Adrenal gland (tissue), 19 donors: ENCODE measurements at places on chromosomes 7 and 10. TPM values are rescaled to one million over a fixed set of nuclear protein-coding genes. Genes with fewer than 3 reads are reported as not detected.

GRCh38 chr7:41117431-41117830 is 585.5 kb downstream of the INHBA start:
- no peak for DNase-seq

- no peak for DNase-seq
Measured at GRCh38 chr7:80640846-80641245, 2.4 kb downstream of the CD36 start.

GRCh38 chr10:78597796-78598555 is 470.8 kb upstream of the ZMIZ1 start:
- no peak for DNase-seq

Gene JAKMIP3
- 0.44 TPM for total RNA-seq
